ENCODE measurements at places on chromosomes 1 and 21.

GRCh38 chr1:21604208-21604957, 64.8 kb downstream of the RAP1GAP start:
- DNase-seq, result no peak

DNA sequence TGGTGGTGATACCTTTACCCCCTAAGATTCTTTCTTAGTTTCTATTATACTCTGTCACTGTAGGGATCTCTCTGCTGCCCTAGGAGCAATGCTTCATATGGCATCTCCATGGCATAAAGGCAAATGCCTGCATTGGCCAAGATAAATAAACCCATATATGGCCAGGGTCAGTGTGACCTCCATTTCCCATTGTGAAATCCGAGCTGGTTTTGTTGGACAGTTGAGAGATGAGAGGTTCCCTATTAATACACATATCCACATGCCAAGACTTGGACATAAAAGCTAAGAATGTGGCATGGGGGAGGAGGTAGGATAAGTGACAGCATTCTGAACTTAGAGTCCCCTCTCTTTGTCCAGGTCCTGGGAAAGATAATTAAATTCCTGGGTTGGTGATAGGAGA, 1.4 kb downstream of the TPM3 start:
- DNase-seq, result no peak

GRCh38 chr1:2865000-2865399, 63.5 kb upstream of the TTC34 start:
- no peak for DNase-seq

- DNase-seq, result no peak
Measured at GRCh38 chr1:10508511-10508951, 33.8 kb downstream of the PEX14 start.

DNA sequence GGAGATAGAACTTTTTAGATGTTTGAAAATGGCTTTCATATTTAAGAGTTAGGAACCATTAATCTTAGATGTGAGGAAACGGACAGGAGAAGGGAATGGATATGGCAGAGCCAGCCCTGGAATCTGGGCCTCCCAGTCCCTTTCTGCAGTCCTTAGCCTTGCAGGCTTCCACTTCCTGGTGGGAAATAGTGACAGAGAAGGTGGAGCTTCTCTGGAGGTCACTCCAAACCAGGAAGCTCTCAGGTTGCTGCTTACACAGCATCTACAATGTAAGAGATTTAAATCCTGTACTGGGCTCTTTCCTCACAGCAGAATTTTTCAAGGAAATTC, 2.5 kb downstream of the S100A11 start:
- no peak for DNase-seq

DNA sequence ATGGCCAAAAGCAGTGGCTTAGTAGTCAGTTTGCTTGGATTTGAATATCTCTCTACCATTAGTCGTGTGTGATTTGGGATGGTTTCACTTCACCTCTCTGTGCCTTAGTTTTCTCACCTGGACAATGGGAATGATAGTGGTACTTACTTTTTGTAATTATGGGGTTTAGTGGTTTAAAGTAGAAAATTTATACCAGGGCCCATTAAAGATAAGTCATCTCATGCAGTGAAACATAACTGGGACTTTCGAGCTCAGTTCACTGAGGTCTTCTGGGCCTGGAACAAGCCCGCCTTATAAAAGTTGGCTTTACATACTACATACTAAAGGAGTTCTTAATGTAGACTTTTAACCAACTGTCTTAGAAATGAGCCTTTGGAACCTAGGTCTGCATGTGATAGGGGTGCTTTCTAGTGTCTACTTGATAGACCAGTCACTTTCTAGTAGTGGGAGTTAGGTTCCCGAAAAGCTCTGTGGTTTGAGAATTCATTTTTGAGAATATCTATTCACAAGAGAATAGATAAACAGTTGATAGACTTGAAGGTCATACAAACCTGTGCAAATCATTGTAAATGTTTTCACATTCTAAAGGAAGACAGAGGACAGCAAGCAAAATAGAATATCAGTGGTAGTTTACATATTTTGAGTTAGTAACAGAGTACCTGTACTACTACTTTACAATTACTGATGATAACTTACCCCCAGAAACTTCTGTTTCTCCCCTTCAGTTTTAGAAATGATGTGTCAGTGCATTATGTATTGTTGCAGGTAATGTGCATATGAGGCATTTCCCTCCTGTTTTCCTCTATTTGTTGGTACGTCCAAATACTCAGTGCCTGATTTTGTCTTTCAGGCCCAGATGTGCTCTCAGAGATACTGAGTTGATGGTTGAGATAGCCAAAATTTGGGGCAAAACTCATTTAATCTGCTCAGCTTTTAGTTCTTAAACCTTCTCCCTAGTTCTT, 48.0 kb downstream of the DYRK1A start:
- no peak for DNase-seq

- DNase-seq, result no peak
Measured at GRCh38 chr1:52595061-52595460, 7.1 kb upstream of the GPX7 start.

DNA sequence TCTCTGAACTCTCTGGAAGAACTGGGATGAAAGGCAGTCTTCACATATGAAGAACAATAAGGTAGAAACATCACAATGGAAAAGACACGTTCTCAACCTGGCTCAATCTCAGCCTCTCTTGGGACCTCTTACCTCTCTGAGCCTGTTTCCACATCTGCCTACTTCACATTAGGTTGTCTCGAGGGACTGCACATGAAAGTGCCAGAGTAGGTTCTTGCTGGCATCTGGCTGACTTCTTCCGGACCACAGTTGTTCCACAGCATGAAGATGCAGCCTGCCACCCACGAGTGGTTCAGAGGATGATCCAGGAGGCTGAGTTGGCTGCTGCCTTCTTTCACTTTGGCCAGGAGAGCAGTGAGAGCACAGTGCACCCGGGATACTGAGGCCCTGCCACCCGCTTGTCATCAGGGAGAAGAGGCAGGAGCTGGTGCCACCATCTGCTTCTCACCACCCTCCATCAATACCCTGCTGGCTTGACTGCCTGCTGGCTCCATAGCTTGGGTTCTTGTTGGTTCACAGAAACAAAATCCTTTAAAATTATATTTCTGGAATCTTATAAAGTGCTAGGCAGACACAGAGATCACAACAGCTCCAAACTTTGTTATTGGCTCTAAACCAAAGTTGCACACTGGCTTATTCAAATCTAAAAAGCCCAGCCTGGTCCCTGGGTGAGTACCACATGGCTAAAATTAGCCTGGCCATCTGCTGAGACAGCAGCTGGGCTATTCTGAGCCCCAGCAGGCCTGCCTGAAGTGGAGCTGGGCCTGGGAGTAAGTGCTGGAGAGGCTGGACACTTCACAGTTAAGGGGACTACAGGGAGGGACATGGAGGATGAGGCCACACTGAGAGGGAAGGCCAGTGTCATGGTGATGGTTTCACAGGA, 46.9 kb upstream of the LIN9 start:
- DNase-seq, result no peak

- DNase-seq, result no peak
Measured at GRCh38 chr1:66302815-66303214, 231.1 kb upstream of the SGIP1 start.

GRCh38 chr1:66623812-66624211, 89.9 kb downstream of the SGIP1 start:
- no peak for DNase-seq

GRCh38 chr1:166876540-166876838, 425 bp upstream of the TADA1 start:
- no peak for DNase-seq

GRCh38 chr1:25185409-25186160, 46.7 kb downstream of the SYF2 start:
- no peak for DNase-seq

GRCh38 chr1:102941366-102941947, 166.9 kb downstream of the COL11A1 start:
- no peak for DNase-seq

DNA sequence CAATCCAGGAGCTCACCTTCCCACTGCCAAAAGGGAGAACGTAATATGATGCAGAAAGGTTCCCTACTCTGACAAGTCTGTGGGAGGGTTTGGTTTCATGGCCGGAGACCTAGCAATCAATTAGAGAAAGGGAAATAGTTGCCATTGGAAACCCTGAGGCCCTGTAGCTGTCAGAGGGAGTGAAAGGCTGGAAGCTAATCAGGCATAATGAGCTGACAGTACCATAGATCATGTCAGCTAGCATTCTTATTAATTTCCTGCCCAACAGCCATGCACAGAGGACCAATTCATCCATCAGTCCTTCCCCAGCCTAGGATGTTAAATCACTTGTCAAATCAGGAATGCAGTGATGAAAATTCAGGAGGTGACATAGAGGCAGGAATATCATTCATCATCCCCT, 527.3 kb downstream of the PLPP3 start:
- no peak for DNase-seq

DNA sequence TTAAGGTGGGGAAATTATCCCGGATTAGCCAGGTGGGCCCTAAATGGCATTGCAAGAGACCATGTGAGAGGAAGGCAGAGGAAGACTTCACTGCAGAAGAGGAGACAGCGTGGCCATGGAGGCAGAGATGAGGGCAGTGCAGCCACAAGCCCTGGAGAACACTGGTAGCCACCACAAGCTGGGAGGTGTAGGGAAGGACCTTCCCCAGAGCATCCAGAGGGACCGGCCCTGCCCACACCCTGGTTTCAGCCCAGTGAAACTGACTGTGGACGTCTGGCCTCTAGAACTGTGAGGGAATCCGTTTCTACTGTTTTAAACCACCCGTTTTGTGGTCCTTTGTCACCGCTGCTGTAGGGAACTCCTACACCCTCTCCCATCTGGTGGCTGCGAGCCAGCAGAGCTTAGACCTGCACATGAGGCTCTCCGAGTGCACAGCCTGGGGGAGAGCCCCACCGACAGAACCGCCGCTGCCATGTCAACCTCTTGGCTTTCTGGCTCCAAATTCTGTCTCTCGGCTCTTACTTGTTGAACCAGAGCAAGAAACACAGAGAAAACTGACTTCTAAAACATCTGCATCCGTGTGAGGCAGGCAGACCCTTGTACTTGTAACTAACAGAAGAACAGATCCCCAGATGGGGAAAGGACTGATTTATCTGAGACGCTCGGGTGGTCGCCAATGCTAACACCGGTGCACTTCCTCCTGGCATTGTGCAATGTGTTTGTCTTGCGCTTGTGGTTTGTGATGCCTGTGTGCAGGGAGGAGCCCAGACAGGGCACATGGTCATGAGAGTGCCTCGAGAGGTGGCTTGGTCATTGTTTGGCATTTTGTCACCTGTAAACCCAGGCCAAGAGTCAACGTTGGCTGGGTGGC, 90.8 kb upstream of the TMPRSS2 start:
- DNase-seq, result no peak

DNA sequence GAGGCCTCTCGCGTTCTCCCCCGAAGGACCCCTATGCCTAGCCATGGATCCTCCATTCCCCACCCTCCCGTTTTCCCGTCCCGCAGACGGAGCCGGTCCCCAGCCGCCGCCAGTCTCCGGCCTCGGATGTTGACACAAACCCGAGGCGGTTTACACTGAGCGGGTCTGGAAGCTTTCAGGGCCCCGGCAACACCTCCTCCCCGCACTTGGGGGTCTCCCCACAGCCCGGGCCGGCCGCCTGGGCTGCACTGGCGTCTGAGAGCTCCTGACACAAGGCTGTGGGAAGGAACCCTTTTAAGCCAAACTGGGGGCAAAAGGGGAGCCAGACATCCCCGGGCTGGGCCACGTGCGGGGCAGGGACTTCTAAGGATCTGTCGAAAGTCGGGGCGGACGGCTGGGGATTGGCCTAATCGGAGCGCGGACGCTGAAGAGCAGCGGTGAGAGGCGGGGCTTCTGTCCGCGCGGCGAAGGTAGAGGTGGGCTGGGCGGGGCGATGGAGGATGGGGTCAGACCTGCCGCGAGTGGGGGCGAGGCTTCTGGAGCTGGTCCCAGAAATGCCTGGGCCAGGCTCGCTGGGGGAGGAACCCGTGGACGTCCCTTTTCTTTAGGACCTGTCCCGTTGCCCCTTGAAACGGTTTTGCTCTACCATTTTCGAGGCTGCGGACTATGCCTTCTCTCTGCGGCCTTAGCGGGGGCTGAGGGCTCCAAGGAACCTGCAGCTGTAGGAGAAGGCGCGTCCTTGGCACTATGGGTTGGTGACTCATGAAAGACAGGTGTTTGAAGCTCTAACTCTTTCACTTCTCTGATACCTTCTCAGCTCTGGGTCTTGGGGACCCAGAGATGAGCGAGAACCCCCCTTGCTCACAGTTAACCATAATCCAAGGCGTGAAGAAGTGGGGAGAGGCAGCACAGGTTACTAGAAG, 1.2 kb upstream of the HPCAL4 start:
- peak; percentile 46 for DNase-seq

GRCh38 chr1:225926551-225927113, 2.6 kb upstream of the PYCR2 start:
- no peak for DNase-seq

GRCh38 chr1:162197615-162198421, 128.3 kb downstream of the NOS1AP start:
- no peak for DNase-seq

GRCh38 chr1:41174170-41174569, 67.9 kb downstream of the SCMH1 start:
- DNase-seq, result no peak

- no peak for DNase-seq
Measured at GRCh38 chr1:27600498-27601175, 3.3 kb downstream of the AHDC1 start.

DNA sequence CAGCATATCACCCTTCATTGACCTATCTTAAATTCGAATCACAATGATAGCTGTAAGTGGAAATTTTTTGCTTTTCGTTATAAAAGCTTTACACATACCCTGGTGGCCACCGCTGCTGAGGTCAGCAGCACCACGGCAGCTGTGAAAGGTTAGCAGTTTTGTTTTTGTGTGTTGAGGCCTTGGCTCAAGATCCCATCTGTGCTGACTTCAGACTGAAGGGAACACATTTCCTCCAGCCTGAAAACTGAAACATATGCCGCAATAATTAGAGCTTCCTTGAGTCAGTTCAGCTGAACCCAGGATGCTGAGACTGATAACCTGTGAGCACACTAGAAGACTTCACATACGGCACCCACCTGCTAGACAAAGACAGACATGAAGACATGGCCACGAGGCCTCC, 103.0 kb downstream of the SMYD3 start:
- DNase-seq, result no peak

GRCh38 chr1:17949511-17949910, 158.1 kb upstream of the IGSF21 start:
- no peak for DNase-seq

DNA sequence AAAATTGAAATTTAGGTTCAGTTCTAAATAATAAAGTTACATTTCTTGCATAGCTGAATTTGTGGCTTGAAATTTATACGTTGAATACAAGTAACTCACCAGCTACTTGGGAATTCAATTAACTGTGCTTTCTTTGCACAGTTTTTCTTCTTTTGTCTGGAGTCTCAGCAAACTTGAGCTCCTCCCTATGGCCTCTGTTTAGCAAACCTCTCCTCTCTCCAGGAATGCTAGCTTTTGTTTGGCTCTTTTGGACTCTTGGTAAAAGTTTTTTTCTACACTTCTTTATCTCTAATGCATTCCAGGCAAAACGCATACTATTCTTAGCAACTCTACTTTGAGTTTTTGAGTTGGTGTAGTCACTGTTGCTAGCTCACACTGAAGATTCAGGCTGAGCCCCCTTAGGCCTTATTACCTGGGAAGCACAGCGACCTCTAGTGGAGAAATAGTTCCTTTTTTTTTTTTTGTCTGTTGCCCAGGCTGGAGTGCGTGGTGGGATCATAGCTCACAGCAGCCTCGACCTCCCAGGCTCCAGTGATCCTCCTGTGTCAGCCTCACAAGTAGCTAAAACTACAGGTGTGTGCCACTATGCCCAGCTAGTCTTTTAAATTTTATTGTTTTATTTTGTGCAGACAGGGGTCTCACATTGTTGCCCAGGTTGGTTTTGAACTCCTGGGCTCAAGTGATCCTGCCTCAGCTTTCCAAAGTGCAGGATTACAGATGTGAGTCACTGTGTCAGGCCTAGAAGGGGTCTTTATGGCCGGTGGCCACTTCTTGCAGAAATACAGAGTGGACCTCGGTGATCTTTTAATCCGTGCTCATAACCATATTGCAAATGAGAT, 61.7 kb downstream of the CASQ2 start:
- DNase-seq, result no peak

All from C1 segment of cervical spinal cord (tissue), 14 donors.